Activated T-cell treated with anti-CD3 and anti-CD28 coated beads, Interleukin-2, amount 50 U/mL, for 1 hour (primary cell): ENCODE measurements at places on chromosomes 16 and 17.

- DNase-seq, result no peak
These were observed 29.0 kb upstream of the IRF8 start for GRCh38 chr16:85869785-85870558.

- no peak for DNase-seq
These were observed 1595.0 kb upstream of the GOT2 start for GRCh38 chr16:60329108-60329507.

DNA sequence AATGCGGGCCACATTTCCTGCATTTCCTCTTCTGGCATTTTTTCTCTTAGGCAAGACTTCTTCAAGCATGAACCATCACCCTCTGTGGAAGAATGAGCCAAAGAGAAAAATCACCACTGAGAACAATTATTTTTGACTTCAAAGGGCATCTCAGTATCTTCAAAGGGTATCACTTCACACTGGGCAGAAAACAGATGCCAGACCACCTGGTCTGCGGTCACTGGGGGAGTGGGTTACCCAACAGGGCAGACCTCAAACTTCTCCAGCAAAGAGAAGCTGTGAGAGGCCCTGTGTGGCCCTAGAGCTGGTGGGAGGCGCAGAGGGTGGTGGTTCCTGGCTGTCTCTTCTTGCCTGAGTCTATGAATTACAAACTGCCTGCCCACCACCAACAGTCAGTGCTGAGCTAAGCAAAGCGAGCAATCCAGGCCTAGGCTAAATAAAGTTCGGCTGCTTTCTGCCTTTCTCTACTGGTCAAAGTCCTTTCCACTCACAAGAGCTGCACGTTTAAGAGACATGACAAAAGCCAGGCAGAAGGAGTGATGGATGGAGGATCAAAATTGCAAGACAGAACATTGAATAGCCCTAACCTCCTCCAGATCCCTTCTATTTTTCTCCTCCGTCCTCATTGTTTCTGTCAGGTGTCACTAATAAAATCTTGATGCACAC is 602.7 kb upstream of the CDH5 start:
- DNase-seq, result no peak

DNA sequence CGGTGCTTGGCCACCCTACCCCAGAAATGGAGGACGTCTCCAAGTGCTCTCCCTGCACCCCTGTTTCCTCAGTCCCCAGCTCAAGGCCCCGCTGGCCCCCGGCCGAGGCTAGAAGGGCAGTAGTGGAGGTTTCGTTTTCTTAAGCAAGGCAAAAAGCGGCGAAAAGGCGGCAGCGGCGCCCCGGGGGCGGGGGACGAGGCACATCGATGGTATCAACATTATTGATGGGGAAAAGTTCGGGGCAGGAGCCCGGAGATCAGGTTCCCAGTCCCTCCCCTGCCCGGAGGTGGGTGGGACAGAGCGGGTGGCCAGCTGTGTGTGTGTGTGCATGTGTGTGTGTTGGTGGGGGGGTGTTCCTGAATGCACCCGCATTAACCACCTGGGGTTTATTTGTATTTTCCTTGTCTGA is 4.1 kb upstream of the SALL1 start:
- DNase-seq, result no peak

DNA sequence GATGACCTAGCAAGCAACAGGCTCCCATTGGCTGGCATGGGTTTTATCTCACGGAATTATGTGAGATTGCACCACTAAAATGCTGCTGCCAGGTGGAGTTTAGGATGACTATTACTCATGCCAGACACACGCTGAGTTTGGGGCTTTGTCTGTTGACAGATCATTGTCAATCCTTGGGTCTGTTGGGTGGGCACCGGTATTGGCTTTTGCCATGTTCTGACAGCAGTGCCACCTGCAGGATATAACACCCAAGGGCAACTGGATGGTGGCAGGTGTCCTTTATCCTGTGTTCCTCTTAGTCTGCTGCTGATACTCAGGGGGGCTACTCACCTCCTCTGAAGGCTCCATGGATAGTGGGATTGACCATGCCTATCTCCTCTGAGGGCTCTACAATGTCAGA is 221.6 kb upstream of the DYNLRB2 start:
- DNase-seq, result no peak

DNA sequence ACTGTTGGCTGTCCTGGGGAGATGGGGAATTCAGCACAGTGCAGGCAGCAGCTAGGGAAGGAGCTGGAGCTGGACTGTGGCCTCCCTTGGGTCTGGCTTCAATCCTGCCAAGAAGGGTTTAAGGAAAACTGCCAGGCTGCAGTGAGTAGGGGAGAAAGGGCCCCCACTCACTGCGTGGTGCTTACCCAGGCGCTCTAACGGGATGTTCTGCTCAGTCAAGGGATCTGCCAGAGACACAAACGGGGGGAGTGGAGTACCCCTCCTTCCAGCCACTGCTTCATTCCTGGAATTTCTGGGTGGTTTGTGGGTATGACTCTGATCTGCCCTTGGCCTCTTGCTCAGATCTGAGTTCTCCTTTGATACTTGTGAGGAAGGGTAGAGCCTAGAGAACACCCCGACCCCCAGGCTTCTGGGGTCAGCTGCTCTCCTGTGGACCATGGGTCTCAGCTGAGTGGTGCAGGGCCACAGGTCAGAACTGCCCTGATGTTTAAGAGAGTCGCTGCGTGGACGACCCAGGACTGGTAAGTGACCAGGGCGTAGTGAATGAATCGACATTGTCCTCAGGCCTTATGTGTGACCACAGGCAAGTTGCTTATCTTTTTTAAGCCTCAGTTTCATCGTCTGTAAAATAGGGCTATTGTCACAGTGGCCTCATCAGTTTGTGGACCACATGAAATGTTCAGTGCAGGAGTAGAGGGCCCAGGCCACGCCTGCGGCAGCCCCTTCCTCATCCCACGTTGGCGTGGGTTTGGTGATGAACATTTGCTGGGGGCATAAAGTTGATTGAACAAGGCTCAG is 9.6 kb downstream of the CRISPLD2 start:
- DNase-seq, result no peak

GRCh38 chr16:50371936-50372595 is 3.3 kb upstream of the BRD7 start:
- DNase-seq, result no peak

DNA sequence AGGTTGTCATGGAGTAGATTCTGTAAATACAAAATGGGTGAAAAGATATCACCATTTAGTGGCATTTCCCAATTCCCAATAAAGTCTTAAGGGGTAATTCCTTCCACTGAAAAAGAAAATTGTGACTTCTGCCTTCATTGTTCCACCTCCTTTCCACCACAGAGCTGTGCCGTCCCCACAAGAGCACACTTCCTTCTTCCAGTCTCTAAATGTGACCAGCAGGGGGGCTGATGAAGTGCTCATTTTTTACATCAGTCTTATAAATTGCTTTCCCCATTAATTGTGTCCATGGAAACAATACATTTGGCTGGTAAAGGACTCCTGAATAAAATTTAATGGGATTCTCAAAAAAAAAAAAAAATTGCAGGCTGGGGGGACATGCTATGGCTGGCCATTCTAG is 260.8 kb upstream of the PSMD7 start:
- no peak for DNase-seq
